Renal cortex interstitium (tissue), 15 donors: ENCODE measurements at places on chromosomes 2 and 18. TPM values are rescaled to one million over a fixed set of nuclear protein-coding genes. Genes with fewer than 3 reads are reported as not detected.

GALM gene
- 54.0 TPM for polyA plus RNA-seq

ASIC4 gene
- polyA plus RNA-seq, result 0.12 TPM

MBD1 gene
- 78.9 TPM for polyA plus RNA-seq

- no peak for DNase-seq
Measured at GRCh38 chr2:241138471-241138870, 10.8 kb downstream of the PASK start.

- no peak for DNase-seq
Measured at GRCh38 chr2:38450509-38450908, 73.4 kb upstream of the ATL2 start.

- no peak for DNase-seq
Measured at GRCh38 chr2:218397820-218398436, 1.7 kb upstream of the CTDSP1 start.
